ENCODE measurements at places on chromosomes 6 and 20.

GRCh38 chr20:39042279-39043150 is 80.4 kb downstream of the DHX35 start:
- no peak for DNase-seq

DNA sequence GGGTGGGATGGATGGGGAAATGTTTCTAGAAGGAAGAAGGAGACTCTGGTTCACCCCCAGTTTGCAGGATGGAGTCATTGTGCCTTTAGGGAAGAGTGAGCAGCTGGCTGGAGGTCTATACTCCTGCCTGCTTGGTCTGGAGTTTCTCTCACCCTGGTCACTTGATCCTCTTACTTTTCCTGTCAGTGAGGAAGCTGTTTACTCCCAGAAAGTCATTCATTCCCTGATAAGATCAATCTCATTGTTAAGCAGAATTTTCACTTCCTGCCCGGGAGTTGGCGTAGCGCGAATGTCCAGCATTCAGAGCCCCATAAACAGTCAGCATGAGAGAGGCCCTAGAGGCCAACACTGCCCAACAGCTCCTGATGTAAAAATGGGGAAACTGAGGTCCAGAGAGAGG is 70.4 kb upstream of the SIRPA start:
- no peak for DNase-seq

DNA sequence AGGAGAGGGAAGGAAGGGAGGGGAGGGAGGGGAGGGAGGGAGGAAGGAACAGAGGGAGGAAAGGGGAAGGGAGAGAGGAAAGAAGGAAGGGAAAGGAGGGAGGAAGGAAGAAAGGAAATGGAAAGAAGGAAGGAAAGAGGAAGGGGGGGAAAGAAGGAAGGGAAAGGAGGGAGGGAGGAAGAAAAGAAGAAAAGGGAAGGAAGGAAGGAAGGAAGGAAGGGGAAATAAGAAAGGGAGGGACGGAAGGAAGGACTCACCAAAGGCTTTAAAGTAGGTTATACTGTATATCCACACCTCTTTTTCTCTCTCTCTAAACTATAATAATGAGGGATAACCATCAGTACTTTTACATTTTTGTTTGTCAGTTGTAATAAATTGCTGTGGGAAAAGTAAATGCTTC is 324.9 kb downstream of the ARHGAP18 start:
- no peak for DNase-seq

DNA sequence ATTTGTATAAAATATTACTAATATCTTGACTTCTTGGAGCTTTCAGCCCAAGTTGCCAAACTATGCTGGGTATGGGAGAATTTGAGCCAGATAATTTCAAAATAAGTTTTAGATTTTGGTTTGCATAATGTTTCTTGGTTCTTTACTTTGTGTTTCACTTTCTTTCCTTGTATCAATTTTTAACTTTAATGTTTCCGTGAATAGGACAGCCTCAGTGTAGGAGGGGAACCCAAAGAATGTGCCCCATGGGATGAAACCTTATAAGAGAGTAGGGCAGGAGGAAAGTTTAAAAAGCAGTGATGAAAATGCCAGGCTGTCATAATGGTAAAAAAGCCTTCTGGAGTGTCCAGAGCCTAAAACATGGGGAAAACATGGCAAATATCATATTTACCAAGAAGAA is 252.4 kb upstream of the IRAK1BP1 start:
- DNase-seq: no peak

DNA sequence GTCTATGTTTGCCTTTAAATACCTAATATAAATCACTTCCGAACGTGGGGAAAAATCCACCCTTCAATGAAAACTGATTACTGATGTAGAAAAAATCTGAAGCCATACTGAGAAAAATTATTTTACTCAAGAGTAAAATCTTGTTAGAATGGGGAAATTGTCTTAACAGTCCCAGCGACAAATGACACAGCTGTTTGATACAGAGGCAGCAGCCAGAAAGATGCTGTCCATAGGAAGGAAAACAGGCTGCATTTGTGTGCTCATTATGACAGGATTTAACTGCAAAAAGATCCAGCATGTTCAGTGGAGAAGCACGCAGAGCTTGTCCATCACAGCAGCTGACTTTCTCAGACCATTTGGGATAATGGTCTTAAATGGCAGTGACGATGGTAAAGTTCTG is 443.0 kb downstream of the TFAP2B start:
- no peak for DNase-seq

DNA sequence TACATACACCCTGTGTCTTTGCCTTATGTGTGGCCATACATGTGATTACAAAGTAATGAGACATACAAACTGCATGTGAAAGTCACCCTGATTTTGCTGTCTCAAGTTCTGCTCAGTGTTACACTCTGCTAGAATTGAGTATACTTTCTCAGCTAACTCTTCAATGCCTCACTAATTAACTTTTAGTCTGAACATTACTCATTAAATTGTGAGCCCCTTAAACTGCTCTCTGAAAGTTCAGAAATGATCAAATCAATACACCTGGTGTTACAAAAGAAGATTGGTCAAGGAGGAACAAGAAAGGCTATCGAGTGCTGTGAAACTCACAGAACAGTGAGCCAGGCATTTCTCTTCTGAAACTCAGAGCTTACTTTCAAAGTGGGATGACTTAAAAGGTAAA is 71.3 kb downstream of the MKKS start:
- no peak for DNase-seq

DNA sequence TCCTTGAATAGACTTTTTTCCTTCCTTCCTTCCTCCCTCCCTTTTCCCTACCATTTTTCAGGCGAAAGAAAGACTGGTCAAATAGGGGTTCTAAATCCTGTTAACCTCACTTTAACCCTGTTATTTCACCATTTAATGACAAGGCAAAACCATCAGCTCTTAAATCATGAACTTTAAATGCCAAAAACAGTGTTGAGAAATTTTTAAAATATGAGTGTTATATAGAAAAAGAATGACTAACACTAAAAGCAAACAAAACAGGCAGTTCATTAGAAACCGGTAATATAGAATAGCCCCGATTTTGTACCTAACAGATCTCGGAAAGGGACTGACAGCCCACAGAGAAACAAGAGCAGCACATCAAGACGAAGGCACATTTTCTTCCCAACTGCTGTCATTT is 57.4 kb upstream of the CEP85L start:
- no peak for DNase-seq

GRCh38 chr6:46350714-46351113 is 140.5 kb downstream of the RCAN2 start:
- DNase-seq: no peak

Measured in occipital lobe (tissue), 3 donors.